Hematopoietic multipotent progenitor cell treated with erythropoietin and hydrocortisone succinate and interleukin-3 and kit ligand, for 15 days (in vitro differentiated cells): ENCODE measurements at places on chromosomes 5 and 9.

GRCh38 chr9:132409828-132410528 lies at the start of gene CFAP77:
Gene CFAP77, plus strand, starts transcription at chr9:132410211. Its CDS starts 61 bp downstream, at chr9:132410272.
- DNase-seq: peak; percentile 51

DNA sequence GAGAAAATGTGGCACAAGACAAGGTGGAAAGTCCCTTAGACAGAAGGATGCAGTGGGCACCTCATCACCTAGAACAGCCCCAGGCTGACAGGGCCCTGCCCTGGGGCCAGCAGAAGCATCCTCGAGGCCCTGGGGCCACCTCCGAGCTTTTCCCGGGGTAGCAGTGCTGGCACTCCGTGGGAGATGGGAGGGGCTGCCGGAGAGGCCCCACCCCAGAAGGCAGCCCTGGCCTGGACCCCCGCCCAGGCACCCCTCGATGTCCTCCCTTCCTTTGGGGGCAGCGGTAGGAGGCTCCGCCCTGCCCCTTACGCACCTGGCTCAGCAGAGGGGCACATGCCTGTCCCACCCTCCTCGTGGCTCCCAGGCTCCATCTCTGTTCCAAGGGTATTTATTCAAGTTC lies 17.7 kb upstream of the NSMF start:
- no peak for DNase-seq

DNA sequence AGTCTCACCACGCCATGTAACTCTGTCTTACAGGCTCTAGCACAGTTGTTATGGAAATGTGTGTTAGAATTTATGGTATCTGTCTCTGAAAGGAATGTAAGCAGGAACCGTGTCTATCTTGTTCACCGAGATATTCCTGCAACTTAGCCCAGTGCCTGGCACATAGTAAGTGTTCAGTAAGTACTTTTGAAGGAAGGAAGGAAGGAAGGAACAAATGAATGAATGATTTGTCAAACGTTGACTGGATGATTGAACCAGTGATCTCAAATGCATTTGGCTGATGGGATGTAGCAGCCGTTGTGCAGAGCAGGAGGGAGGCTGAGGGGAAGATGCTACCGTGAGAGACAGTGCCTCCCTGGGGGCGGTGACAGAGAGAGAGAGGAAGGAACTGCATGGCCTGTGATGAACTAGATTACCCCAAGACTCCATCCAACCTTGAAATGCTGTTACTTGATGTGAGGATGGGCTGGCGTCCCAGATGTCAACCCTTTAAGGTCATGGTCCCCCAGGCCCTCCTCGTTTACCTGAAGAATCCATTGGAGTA lies 47.5 kb upstream of the PPARGC1B start:
- DNase-seq: no peak

DNA sequence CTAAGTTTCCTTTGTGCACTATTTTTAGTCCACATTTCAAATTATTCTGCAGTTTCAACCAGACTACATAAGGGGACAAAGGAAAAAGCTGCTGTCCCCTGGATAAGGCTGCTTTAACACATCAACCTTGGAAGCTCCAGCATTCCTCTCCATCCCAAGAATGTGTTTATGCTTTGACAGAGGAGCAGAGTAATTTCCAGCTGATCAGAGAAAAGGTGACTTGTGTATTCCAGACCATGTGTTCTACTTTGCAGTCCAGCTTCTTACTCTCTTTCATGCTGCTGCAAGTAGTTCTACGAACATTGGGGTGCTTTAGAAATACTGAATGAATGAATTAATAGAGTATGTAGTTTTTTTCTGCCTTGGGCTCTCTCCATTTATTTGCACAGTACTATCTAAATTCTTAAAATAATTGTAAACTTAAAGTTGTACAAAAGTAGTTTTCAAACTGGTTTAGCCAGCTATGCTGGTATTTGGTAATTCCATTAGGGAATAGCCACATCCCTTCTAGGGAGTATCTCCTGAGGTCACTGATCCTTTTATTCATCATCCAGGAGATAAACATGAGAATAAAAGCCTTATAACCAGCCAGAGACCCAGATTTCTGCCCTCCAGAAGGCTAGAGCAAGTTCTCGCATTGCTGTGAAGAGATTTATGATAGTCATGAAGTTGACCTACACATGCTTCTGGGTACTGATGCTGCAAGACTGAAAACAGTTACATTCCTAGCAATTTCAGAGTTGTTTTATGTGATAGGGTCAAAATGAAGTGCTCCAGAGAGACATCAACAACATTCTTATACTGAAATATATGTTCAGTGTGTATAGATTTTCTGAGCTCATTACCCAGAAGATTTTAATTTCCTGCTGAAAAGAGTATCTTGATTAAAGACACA lies 215.2 kb downstream of the COMMD10 start:
- no peak for DNase-seq

DNA sequence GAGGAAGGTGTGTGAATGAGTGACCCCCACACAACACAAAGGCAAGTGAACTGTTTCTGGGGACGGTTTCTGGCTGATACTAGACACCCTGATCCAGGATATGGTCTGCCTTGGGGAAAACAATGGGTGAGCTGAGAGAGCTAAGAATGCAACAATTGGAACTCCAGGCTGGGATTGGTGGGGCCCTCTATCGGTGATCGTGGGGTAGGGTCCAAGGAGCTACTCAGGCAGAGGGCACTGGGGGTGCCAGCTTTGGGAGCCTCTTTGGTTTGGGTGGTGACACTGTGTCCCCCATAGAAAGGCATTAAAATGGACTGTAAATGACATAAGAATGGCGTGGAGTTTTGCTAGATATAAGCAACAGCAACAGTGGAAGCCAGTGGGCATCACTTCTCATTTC lies 439.1 kb downstream of the DMAC1 start:
- DNase-seq: no peak

DNA sequence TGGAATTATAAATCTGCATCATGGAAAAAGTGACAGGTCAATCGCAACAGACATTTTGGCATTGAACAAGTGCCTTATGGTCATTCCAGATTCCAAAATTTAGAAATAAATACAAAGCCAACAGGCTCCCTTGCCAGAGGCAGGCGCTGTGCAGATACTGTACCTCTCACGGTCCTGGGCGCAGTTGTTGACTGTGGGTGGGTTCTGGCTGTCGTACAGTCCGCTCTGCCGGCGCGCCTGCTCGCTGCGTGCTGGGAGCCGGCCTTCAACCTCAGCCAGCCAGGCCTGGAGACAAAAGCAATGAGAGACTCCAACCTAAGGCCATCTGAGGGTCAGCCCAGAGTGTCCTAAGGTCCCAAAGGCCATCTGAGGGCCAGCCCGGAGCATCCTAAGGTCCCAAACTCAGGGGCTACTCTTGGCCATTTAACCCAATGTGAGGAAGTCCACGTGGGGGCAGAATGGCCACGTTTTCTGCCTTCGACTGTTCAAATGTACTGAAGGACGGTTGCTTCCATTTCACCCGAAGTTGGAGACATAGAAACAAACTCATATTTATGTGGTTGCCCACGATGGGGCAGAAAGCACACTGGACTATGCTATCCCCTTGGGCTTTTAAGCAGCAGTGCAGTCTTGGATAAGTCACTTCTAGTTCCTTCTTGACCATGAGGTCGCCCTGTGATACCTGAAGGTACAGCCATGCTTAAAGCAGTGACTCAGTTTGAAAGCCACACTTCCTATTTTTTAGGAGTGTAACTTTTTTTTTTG lies 65.2 kb downstream of the USP20 start:
- DNase-seq: no peak

DNA sequence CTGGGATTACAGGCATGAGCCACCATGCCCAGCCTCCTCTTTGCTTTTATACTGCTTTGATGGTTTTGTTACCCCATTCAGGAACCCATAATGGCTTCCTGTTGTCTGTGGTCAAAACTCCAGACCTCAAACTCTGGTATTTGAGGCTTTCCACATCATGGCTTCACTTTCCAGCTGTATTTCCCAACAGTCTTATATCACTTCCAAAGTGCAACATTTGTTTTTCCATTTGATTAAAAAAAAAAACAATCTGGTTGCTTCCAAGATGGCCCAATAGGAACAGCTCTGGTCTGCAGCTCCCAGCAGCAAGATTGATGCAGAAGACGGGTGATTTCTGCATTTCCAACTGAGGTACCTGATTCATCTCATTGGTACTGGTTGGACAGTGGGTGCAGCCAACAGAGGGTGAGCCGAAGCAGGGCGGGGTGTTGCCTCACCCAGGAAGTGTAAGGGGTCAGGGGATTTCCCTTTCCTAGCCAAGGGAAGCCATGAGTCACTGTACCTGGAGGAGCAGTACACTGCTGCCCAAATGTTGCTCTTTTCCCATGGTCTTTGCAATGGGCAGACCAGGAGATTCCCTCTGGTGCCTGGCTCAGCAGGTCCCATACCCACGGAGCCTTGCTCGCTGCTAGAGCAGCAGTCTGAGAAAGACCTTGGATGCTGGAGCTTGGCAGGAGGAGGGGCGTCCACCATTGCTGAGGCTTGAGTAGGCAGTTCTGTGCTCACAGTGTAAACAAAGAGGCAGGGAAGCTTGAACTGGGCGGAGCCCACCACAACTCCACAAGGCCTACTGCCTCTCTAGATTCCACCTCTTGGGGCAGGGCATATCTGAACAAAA lies 458.4 kb downstream of the KDM4C start:
- no peak for DNase-seq

DNA sequence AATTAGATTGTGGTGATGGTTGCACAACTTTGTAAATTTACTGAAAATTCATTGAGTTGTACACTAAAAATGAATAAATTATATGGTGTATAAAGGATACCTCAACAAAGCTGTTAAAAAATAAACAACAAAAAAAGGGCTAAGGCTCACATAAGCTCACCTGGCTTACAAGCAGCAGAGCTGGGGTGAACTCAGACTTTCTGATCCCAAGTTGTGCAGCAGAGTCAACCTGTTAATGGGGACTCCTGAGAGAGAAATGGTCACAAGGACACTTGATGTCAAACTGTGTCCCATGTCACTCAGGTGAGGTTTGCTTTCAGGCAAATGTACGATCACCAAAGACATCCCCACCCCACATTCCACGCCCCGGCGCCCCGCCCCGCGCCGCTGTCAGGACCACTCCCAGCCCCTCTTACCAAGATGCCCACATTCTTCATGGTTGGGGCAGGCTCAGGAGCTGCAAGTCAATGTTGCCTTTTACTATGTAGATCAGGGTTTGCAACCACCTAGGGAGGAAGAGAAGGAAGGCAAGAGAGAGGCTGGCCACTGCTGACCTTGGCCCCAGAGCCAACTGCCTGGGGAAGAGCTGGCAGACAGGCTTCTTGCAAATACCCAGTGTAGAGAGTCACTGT lies 22.4 kb upstream of the SLC36A1 start:
- no peak for DNase-seq

DNA sequence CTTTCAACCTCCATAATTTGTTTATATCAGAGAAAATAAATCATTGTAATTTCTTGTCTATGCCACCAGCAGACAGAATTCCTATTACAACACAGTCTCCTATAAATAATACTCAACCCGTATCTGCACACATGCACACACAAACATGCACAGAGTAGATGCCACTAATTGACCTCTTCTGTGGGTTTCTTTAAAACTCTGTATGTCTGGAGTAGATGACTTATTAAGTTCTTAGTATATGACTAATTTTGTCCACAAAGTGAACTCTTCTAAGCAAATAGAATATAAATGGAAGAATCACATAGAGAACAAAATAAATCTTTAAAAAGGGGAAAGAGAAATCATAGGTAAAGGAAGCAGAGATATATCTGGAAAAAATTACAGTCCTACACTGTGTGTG lies 452.3 kb downstream of the MTRR start:
- no peak for DNase-seq

DNA sequence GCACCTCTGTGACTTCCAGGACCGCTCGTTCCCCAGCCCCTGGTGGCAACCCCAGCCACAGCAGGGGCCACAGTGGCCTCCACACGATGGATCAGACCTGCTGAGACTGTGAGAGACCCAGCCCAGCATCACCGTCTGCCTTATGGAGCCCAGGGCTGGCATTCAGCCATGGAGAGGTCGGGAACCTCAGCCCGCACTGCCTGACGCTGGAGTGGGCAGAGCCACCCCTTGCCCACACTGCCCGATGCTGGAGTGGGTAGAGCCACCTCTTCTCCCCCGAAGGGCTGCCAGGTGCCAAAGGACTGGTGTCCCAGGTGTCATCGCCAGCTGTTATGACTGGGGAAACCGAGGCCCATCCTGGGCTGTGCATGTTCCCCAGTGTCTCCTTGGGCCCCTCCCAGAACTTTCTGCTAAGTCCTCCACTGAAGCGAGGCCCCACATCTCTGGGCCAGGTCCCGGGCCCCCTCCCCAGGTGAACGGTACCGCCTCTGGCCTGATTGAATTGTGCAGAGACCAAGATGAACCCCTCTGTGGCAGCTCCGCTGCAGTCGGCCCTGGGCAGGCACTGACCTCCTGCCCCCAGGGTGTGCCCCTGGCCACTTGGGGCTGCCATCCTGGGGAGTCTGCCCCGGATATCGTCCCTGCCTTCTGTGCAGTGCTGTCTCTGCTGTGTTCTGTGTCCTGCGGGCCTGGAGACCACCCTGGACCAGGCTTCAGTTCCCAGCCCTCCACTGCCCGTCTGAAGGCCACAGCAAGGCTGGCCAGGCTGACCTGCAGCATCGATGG lies 137.1 kb downstream of the ADAMTS2 start:
- no peak for DNase-seq

DNA sequence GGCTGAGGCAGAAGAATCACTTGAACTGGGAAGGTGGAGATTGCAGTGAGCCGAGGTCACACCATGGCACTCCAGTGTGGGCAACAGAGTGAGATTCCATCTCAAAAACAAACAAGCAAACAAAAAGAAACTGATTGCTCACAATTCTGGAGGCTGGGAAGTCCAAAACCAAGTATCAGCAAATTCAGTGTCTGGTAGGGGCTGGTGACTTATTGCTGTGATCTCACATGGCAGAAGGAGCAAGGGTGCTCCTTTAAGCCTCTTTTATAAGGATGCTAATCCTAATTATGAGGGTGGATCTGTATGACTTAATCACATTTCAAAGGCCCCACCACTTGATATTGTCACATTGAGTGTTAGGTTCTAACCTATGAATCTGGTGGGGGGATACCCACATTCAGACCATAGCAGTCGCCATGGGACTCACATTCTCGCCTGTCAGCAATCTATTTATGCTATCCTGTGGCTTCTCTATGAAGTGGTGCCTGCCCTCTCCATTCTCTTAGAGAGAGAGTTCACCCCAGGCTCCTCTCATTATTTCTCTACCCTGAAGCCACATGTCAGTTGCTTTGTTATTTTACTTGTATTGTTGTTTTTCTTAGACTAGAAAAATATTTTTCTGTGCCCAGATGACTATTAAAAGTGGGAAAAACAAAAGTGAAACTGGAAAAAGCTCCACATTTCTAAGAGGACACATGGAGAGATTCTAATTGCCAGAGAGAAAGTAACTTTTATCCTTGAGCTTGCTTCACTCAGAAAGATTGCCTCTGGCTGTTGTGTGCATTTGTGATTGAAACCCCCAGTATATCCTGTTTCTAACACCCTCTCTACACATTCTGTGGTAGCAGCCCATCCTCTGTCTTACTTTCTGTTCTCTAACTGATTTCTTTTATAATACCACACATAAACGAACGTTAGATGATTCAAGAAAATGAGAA lies 18.8 kb upstream of the PRLR start:
- DNase-seq: no peak

- peak; percentile 31 for DNase-seq
Observed at GRCh38 chr9:97985058-97985861, 2.1 kb downstream of the ANP32B start.

- DNase-seq: no peak
Observed at GRCh38 chr5:173486355-173487225, 129.9 kb downstream of the BOD1 start.

- no peak for DNase-seq
Observed at GRCh38 chr5:120677481-120677880, 213.4 kb downstream of the PRR16 start.
